ENCODE measurements at places on chromosomes 7 and 10. TPM values are rescaled to one million over a fixed set of nuclear protein-coding genes. Genes with fewer than 3 reads are reported as not detected.

DNA sequence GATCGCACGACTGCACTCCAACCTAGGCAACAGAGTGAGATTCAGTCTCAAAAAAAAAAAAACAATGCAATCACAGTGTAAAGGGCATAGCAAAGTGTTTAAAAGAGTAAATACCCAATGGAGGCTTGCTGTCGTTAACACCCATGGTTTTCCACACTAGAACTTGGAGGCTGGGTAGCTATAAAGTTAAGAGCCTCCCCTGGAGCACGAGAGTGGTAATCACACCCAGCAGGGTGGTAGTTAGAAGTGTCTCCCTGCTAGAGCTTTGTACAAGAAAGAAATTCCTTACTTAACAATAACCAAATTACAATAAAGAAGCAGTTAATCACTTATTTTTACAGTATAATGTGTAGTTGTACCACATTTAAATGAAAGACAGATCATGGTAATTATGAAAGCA lies 1078.9 kb downstream of the NRG3 start:
- no peak overlapping the region for H3K4me3 ChIP-seq
- H3K4me1 ChIP-seq: no peaks in the 10 kb centered on the region
- no peaks in the 10 kb centered on the region for H3K27me3 ChIP-seq
- H3K36me3 ChIP-seq: no peaks in the 10 kb centered on the region
- no peak overlapping the region for H3K27ac ChIP-seq
- no peak for DNase-seq

DNA sequence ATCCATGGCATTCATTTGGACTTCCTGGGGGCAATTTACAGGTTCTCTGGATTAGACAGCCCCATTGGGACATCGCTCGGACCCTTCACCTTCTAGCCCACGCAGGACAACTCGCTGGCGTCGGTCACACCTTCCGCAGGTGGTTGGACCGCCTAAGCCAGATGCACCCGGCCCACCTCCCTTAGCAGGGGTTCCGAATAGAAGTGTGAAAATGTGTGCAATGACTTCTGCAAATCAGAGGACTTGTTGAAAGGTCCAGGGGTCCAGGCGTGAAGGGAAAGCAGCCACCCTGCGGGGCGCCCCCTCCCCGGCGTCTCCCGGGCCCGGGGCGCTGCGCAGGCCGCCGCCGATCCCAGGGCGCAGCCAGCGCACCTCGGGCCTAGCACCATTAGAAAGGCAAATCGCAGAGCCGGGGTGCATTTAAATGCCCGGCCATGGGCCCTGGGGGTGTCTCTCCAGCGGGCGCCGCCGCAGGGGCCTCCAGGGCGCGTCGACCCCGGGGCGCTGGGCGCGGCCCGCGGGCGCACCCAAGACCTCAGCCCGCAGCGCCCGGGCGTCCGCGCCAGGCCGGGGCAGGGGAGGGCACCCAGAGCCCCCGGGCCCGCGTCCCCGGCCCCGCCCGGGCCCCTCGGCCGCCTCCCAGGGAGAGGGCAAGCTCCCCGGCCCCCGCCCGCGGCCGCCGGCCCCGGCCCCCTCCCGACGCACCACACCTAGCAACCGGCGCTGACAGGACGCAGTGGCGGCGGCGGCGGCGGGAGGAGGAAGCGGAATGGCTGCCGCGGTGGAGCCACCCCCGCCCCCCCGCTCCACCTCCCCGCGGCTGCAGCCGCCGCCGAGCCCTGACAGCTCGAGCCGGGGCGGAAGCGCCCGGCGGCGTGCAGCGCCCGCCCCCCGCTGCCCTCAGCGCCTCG lies 1.2 kb downstream of the JAZF1 start:
- peak overlapping the region; percentile 68 for H3K27ac ChIP-seq
- DNase-seq: peak; percentile 47
- no peaks in the 10 kb centered on the region for H3K36me3 ChIP-seq
- no peaks in the 10 kb centered on the region for H3K27me3 ChIP-seq
- peaks cover 5% of the 10 kb centered on the region for H3K4me1 ChIP-seq

GRCh38 chr10:86757113-86757972 lies 924 bp downstream of the BMPR1A start:
- H3K27ac ChIP-seq: peak overlapping the region; percentile 95
- no peaks in the 10 kb centered on the region for H3K4me1 ChIP-seq
- H3K27me3 ChIP-seq: no peaks in the 10 kb centered on the region
- DNase-seq: no peak
- H3K36me3 ChIP-seq: no peaks in the 10 kb centered on the region

- no peaks in the 10 kb centered on the region for H3K4me1 ChIP-seq
- peak; percentile 42 for DNase-seq
- no peaks in the 10 kb centered on the region for H3K27me3 ChIP-seq
Observed at GRCh38 chr10:79483948-79484347, 28.4 kb upstream of the EIF5AL1 start.

GRCh38 chr7:99579956-99580777 lies 17.9 kb upstream of the TMEM225B start:
- H3K4me1 ChIP-seq: no peaks in the 10 kb centered on the region
- peak overlapping the region; percentile 82 for H3K4me3 ChIP-seq
- peak overlapping the region; percentile 52 for H3K27ac ChIP-seq

TMED4 gene
- total RNA-seq: 143 TPM

LFNG gene
- total RNA-seq: 5.0 TPM

SLC26A5 gene
- total RNA-seq: 3.6 TPM

MRPL43 gene
- 84.6 TPM for total RNA-seq
